ENCODE measurements at places on chromosomes 2 and 18. TPM values are rescaled to one million over a fixed set of nuclear protein-coding genes. Genes with fewer than 3 reads are reported as not detected.

Gene PRKAG3
- not detected for total RNA-seq

Gene PDCD1
- not detected for total RNA-seq

Gene CFC1
- total RNA-seq: not detected

Gene SP5
- total RNA-seq: not detected

Gene FABP1
- total RNA-seq: not detected

Gene SERPINB3
- total RNA-seq: not detected

Gene PDCL3
- total RNA-seq: 17.3 TPM

Gene RFX8
- 3.3 TPM for total RNA-seq

Gene NETO1
- 0.74 TPM for total RNA-seq

Gene ACADL
- 0.59 TPM for total RNA-seq

Gene RESP18
- total RNA-seq: not detected

Gene FLACC1
- 0.89 TPM for total RNA-seq

Gene LRRTM1
- total RNA-seq: not detected

Gene EFHD1
- not detected for total RNA-seq

Gene ABHD1
- total RNA-seq: not detected

Gene VIL1
- not detected for total RNA-seq

Gene MGAT5
- total RNA-seq: 58.5 TPM

Gene COL3A1
- 14,422 TPM for total RNA-seq

Gene SULT1C2
- not detected for total RNA-seq

Gene MCFD2
- total RNA-seq: 503 TPM

Gene CHRNG
- not detected for total RNA-seq

Gene GREB1L
- total RNA-seq: 0.30 TPM

Gene LHCGR
- total RNA-seq: not detected

Gene ARHGAP28
- 0.30 TPM for total RNA-seq

Gene DCDC2C
- total RNA-seq: not detected

Gene UGT1A8
- total RNA-seq: not detected

Gene NTSR2
- not detected for total RNA-seq

Gene IL1B
- 281 TPM for total RNA-seq

Gene TRIM43B
- total RNA-seq: not detected

Gene SNORC
- total RNA-seq: 1.2 TPM

Gene IL1RL2
- total RNA-seq: 0.30 TPM

Gene RAB6C
- not detected for total RNA-seq

Gene ZC3H6
- total RNA-seq: 6.7 TPM

Gene GPAT2
- total RNA-seq: 11.0 TPM

Gene RTP5
- not detected for total RNA-seq

Gene HRH4
- 0.05 TPM for total RNA-seq

Gene RGPD4
- total RNA-seq: not detected

Gene PSMA8
- total RNA-seq: not detected

Measured in smooth muscle cell of the umbilical artery (primary cell).